H7 (cell line): ENCODE measurements at places on chromosomes 11 and 22. TPM values are rescaled to one million over a fixed set of nuclear protein-coding genes. Genes with fewer than 3 reads are reported as not detected.

Gene CASP1
- total RNA-seq: not detected in 2 replicates

Gene CASP4
- not detected in 2 replicates for total RNA-seq

Gene SPA17
- total RNA-seq: 9.6 and 9.8 TPM in 2 replicates

Gene OR51B2
- total RNA-seq: not detected in 2 replicates
